ENCODE measurements at places on chromosomes 6 and 20.

- no peak for DNase-seq
These were observed 2.8 kb downstream of the ANGPT4 start for GRCh38 chr20:913306-913849.

GRCh38 chr6:112284603-112285002 is 30.2 kb upstream of the LAMA4 start:
- no peak for DNase-seq

DNA sequence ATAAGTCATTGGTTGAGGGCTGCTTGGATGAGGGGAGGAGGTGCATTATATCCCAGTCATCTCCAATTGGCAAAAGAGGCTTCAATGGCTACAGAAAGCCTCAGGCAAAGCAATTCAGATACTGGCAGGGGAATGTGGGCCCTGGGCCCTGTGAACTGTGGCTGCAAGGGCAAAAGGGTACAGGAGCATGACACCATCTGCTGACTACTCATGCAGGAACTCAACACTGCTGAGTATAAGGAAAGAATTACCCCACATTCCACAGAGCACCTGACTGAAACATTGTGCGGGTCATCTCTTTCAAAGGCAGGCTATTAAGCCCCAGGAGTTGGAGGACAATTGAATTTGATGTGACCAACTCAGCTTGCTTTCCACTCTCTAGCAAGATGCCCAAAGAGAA is 92.1 kb upstream of the SPTLC3 start:
- DNase-seq = no peak

DNA sequence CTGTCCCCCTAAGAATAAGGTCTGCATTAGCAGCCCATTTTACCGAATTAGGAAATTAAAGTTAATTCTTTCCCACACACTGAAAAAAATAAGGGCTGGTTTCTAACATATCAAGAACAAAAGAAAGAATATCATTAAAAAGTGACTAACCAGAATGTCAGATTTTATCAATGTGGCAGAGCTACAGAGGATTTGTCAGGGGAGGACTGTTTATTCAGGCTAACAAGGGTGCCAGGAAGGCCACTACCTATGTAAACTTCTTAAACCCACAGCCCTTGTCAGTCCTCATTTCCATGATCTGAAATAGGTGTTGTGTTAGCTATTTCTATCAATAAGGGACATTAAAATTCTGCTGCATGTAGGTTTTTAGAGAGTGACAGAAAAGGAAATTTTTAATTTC is 76.4 kb downstream of the BACH2 start:
- no peak for DNase-seq
